Purkinje cell (primary cell): ENCODE measurements at places on chromosomes 16 and 17. TPM values are rescaled to one million over a fixed set of nuclear protein-coding genes. Genes with fewer than 3 reads are reported as not detected.

Gene DNASE1L2
- not detected in 2 replicates for polyA plus RNA-seq

Gene HSD3B7
- not detected in 2 replicates for polyA plus RNA-seq

Gene EXOSC6
- 13.9 and 22.3 TPM in 2 replicates for polyA plus RNA-seq

Gene COL1A1
- 0.15 TPM in 1 of 2 replicates, not detected in the other for polyA plus RNA-seq

Gene METTL26
- 32.5 and 32.9 TPM in 2 replicates for polyA plus RNA-seq

Gene SPATA32
- not detected in 2 replicates for polyA plus RNA-seq

Gene NAE1
- 161 and 180 TPM in 2 replicates for polyA plus RNA-seq

Gene HES7
- not detected in 2 replicates for polyA plus RNA-seq

Gene TPSG1
- not detected in 2 replicates for polyA plus RNA-seq

Gene METRNL
- 0.34 and 0.63 TPM in 2 replicates for polyA plus RNA-seq

Gene CCL17
- polyA plus RNA-seq, result not detected in 2 replicates

Gene MAPT
- polyA plus RNA-seq, result 8.8 and 20.1 TPM in 2 replicates

Gene AURKB
- 0.82 TPM in 1 of 2 replicates, not detected in the other for polyA plus RNA-seq

Gene GCGR
- polyA plus RNA-seq, result not detected in 2 replicates
